ENCODE measurements at places on chromosomes 5 and 9.

GRCh38 chr5:91384671-91385430 is 1.7 kb upstream of the ARRDC3 start:
- no peak overlapping the region for H3K4me3 ChIP-seq
- no peaks in the 10 kb centered on the region for H3K4me1 ChIP-seq
- no peaks in the 10 kb centered on the region for H3K36me3 ChIP-seq
- peak; percentile 57 for DNase-seq
- H3K27me3 ChIP-seq = no peaks in the 10 kb centered on the region

- H3K27ac ChIP-seq = no peak overlapping the region
- H3K4me3 ChIP-seq = no peak overlapping the region
- H3K27me3 ChIP-seq = no peaks in the 10 kb centered on the region
- H3K36me3 ChIP-seq = no peaks in the 10 kb centered on the region
- no peak for DNase-seq
- H3K4me1 ChIP-seq = no peaks in the 10 kb centered on the region
These were observed 5.9 kb upstream of the LCN1 start for GRCh38 chr9:135515083-135515951.

DNA sequence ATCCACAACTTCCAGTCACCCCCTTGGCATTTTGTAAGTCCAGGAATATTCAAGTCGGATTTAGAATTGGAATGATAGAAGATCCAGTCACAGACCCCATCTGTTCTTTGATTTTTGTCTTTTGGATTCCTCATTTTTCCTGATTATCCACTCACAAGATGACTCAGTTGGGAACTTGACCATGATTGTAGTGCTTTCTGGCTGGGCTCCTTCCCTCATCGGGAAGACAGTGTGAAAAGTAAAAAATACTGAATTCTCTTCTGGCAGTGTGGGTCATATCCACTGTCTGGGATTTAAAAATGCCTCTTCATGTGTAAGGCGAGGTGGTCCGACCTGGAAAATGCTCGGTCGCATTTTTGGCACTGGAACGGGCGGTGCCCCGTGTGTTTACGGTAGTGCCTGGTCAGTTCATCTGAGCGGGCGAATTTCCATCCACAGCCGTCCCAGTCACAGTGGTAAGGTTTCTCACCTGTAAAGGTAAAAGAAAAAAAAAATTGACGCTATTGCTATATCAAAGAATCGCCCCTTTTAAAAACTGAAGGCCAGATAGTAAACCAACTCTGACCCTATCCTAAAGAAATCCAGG is 4.0 kb downstream of the KLF4 start:
- DNase-seq = no peak
- H3K4me1 ChIP-seq = no peaks in the 10 kb centered on the region
- H3K27ac ChIP-seq = no peak overlapping the region
- H3K4me3 ChIP-seq = peak overlapping the region; percentile 89
- H3K36me3 ChIP-seq = peaks cover 34% of the 10 kb centered on the region

GRCh38 chr9:136476369-136477150 is 6.3 kb downstream of the SEC16A start:
- H3K27ac ChIP-seq = no peak overlapping the region
- DNase-seq = no peak
- H3K4me3 ChIP-seq = no peak overlapping the region
- peaks cover 3% of the 10 kb centered on the region for H3K4me1 ChIP-seq
- no peaks in the 10 kb centered on the region for H3K27me3 ChIP-seq

GRCh38 chr5:26757941-26758340 is 280.4 kb downstream of the CDH9 start:
- H3K27me3 ChIP-seq = no peaks in the 10 kb centered on the region
- no peaks in the 10 kb centered on the region for H3K36me3 ChIP-seq
- H3K4me1 ChIP-seq = no peaks in the 10 kb centered on the region
- H3K4me3 ChIP-seq = no peak overlapping the region
- H3K27ac ChIP-seq = no peak overlapping the region
- DNase-seq = no peak

- no peaks in the 10 kb centered on the region for H3K27me3 ChIP-seq
- H3K4me3 ChIP-seq = no peak overlapping the region
- no peaks in the 10 kb centered on the region for H3K4me1 ChIP-seq
- no peaks in the 10 kb centered on the region for H3K36me3 ChIP-seq
- no peak for DNase-seq
These were observed 131.7 kb upstream of the GPR151 start for GRCh38 chr5:146647656-146648199.

GRCh38 chr9:96649620-96650324 is 5.3 kb downstream of the PRXL2C start:
- no peak overlapping the region for H3K27ac ChIP-seq
- H3K27me3 ChIP-seq = no peaks in the 10 kb centered on the region
- no peak for DNase-seq
- H3K4me1 ChIP-seq = no peaks in the 10 kb centered on the region
- H3K4me3 ChIP-seq = no peak overlapping the region

DNA sequence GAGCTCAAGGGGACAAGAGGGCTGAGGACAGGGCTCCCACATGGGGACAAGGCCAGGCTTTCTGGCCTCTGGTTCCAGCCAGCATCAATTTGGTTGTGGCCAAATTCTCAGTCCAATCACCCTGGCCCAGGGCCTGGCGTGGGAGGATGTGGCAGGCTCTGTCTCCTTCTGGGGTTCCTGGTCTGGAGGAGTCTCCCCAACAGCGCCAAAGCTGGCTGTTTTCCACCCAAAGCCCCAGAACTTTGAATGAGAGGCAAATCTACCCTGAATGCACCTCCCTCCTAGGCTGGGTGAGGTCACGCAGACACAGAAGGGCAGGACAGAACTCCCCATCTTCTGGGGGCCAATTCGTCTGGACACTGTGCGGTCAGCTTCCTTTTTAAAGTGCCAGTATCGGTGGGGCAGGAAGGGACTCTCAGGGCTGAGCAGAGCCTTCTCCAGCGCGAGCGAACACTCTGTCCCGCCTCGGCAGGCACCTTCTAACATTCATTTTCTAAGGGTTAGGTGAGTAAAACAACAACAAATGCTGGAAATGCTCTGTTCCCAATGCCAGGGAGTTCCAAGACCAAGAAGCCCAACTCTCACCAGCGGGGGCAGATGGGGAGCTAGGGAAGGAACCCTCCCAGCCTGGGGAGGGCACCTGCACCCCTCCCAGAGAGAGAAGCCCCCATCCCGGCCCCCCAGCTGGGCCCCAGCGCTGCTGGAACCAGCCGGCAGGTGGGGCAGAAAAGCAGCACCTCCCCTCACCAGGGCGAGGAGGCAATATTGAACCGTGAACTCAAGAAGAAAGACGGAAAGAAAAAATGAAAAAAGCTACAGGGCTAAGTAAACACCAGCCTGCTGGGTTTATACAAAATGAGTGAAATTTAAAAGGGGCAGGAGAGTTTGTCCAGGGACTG is 3.7 kb upstream of the DPM2 start:
- peaks cover 8% of the 10 kb centered on the region for H3K4me1 ChIP-seq
- H3K27me3 ChIP-seq = no peaks in the 10 kb centered on the region
- no peak overlapping the region for H3K4me3 ChIP-seq
- no peak overlapping the region for H3K27ac ChIP-seq
